ENCODE measurements at places on chromosomes 6 and 20.

DNA sequence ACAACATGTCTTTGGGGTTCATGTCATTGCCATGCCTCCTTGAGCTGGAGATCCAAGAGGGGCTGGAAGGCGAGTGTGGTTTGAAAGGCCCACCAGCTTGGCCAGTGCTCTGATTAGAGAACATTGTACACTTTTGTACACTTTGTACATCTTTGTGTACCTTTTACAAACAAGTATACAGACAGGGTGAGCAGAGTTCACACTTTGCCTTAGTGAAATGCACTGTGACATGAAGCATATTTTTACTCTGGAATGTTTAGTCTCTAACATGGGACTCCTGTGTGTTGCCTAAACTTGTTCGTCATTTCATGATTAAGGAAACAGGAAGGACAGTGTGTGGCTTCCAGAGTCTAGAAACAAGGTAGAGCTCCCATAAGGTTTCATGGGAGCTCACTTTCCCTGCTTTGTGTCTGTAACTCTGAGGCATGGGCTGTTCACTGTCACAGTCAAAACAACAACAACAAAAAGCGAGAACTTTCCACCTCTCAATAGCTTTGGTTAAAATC lies 225.8 kb upstream of the SOX4 start:
- no peaks in the 10 kb centered on the region for H3K36me3 ChIP-seq
- no peak for DNase-seq
- no peaks in the 10 kb centered on the region for H3K4me1 ChIP-seq
- H3K4me3 ChIP-seq = no peak overlapping the region
- H3K27ac ChIP-seq = no peak overlapping the region

GRCh38 chr6:159062564-159062945 lies 17.8 kb upstream of the TAGAP start:
- DNase-seq = no peak
- peak overlapping the region; percentile 57 for H3K4me3 ChIP-seq
- H3K27ac ChIP-seq = peak overlapping the region; percentile 96

- no peaks in the 10 kb centered on the region for H3K27me3 ChIP-seq
- H3K4me3 ChIP-seq = no peak overlapping the region
- H3K27ac ChIP-seq = no peak overlapping the region
- no peak for DNase-seq
These were observed 28.7 kb downstream of the RNF144B start for GRCh38 chr6:18415671-18416340.

GRCh38 chr6:92762443-92763273 lies 656.7 kb downstream of the EPHA7 start:
- H3K27ac ChIP-seq = no peak overlapping the region
- DNase-seq = no peak
- no peaks in the 10 kb centered on the region for H3K27me3 ChIP-seq
- no peaks in the 10 kb centered on the region for H3K36me3 ChIP-seq
- no peak overlapping the region for H3K4me3 ChIP-seq

DNA sequence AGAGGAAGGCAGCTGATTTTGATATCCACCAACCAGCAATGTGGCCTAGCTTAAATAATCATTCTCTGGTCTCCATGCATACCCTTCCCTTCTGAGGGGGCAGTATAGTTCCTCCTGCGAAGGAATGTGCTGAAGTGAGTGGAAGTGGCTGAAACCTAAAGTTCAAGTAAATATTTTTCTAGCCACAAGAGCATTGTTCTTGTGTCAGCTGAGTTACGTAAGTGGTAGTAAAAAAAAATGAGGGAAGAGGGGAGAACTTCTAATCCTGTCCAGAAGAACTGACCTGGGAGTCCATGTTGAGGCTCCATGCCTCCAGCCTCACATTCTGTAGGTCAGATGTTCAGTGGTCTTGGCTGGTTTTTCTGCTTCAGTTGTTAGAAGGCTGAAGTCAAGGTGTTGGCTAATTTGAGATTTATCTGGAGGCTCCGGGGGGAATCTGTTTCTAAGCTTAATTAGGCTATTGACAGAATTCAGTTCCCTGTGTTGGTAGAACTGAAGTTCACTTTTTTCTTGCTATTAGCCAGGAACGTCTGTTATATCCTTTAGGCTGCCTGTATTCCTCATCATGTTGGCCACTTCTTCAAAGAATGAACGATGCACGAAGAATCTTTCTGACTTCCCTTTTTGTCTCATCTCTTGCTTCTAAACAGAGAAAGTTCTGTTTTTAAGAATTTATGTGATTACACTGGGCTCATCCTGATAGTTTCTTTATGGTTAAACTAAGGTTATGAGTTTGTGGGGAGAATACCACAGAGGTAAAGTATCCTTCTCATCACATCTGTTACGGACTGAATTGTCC lies 207.1 kb upstream of the PRSS16 start:
- H3K4me3 ChIP-seq = no peak overlapping the region
- H3K36me3 ChIP-seq = no peaks in the 10 kb centered on the region
- no peak overlapping the region for H3K27ac ChIP-seq
- no peak for DNase-seq
- H3K4me1 ChIP-seq = peaks cover 2% of the 10 kb centered on the region
- peaks cover 64% of the 10 kb centered on the region for H3K27me3 ChIP-seq

DNA sequence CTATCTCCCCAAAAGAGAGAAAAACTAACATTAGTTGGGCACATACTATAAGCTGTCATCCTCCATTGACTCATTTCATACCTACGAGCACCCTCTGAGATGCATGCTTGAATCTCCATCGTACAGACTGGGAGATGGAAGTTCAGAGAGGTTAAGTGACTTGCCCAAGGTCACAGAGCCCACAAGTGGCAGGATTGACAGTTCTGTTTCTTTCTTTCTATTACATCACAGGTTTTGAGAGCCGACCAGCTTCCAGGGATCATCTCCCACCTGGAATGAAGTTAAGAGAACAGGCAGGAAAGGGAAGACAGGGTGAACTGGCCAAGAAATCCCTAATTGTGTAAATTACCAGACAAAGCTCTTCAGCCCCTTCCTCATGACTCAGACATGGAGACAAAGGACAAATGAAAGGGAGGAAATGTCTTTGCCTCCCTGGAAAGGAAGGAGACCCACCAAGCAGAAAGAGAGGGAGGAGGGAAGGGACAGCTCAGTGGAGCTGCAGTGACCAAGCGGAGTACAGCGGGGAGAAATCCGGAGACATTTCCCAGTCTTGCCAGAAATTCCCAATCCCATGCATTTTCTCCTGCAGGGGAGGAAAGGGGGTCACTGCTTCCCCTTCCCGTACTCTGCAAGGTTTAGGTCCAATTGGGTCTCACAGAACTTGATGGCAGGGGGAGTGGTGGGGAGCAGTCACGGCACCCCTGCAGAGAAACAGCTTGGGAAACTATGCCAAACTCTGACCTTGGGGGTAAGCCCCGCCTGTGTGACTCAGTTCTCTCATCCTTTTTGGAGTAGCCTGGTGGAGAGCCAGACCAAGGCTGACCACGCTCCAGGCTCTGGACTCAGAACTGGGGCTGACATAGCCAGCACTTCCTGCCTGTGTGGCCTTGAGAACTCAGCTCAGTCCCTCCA lies 154.3 kb downstream of the ANKRD60 start:
- H3K4me3 ChIP-seq = no peak overlapping the region
- H3K27me3 ChIP-seq = peaks cover 33% of the 10 kb centered on the region
- no peaks in the 10 kb centered on the region for H3K36me3 ChIP-seq
- peaks cover 3% of the 10 kb centered on the region for H3K4me1 ChIP-seq
- H3K27ac ChIP-seq = no peak overlapping the region

DNA sequence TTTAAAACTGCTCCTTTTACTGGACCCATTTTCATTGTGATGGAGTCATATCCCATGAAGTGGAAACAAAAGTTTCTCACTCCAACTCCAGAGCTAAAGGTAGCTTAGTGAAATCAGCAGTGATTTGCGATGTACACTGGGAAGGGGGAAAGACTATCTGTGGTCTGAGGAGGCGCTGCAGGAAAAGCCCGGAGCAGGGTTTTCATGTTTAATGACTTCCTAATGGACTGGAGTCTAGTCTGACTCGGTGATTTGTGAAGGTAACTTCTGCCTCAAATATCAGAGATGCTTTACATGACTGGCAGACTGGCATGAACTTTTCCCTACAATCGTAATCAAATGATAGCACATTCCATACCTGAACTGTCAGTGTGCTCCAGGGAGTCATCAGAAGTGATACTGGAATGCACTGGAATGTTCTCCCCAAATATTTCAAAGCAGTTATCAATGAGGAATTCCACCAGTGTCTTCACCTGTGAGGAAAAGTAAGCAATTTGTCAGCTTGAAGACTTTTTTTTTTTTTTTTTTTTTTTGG lies 7.0 kb downstream of the TAGAP start:
- H3K27ac ChIP-seq = peak overlapping the region; percentile 83
- peak overlapping the region; percentile 50 for H3K4me3 ChIP-seq
- H3K36me3 ChIP-seq = peaks cover 86% of the 10 kb centered on the region
- DNase-seq = no peak
- no peaks in the 10 kb centered on the region for H3K27me3 ChIP-seq
- peaks cover 82% of the 10 kb centered on the region for H3K4me1 ChIP-seq

- no peak for DNase-seq
- H3K27me3 ChIP-seq = no peaks in the 10 kb centered on the region
- no peaks in the 10 kb centered on the region for H3K36me3 ChIP-seq
- H3K27ac ChIP-seq = no peak overlapping the region
- no peak overlapping the region for H3K4me3 ChIP-seq
These were observed 373.9 kb upstream of the ID4 start for GRCh38 chr6:19463250-19463649.

- peaks cover 69% of the 10 kb centered on the region for H3K27me3 ChIP-seq
- H3K36me3 ChIP-seq = no peaks in the 10 kb centered on the region
- H3K4me3 ChIP-seq = no peak overlapping the region
These were observed 356 bp downstream of the TBXT start for GRCh38 chr6:166167258-166167731.

- no peaks in the 10 kb centered on the region for H3K27me3 ChIP-seq
- no peak for DNase-seq
- H3K27ac ChIP-seq = peak overlapping the region; percentile 18
These were observed 15.2 kb downstream of the FAM210B start for GRCh38 chr20:56373942-56374341.

- H3K27me3 ChIP-seq = no peaks in the 10 kb centered on the region
- no peak overlapping the region for H3K4me3 ChIP-seq
- no peak for DNase-seq
- peak overlapping the region; percentile 53 for H3K27ac ChIP-seq
- H3K4me1 ChIP-seq = peaks cover 70% of the 10 kb centered on the region
These were observed 94.5 kb downstream of the PREX1 start for GRCh38 chr20:48733296-48733790.

- H3K36me3 ChIP-seq = peaks cover 7% of the 10 kb centered on the region
- peaks cover 13% of the 10 kb centered on the region for H3K4me1 ChIP-seq
- H3K4me3 ChIP-seq = no peak overlapping the region
- DNase-seq = no peak
- peaks cover 7% of the 10 kb centered on the region for H3K27me3 ChIP-seq
- H3K27ac ChIP-seq = no peak overlapping the region
These were observed 13.5 kb upstream of the SERPINB6 start for GRCh38 chr6:2984738-2985406.

- H3K27me3 ChIP-seq = no peaks in the 10 kb centered on the region
- DNase-seq = no peak
- H3K4me3 ChIP-seq = no peak overlapping the region
- no peaks in the 10 kb centered on the region for H3K4me1 ChIP-seq
- H3K27ac ChIP-seq = no peak overlapping the region
- H3K36me3 ChIP-seq = peaks cover 33% of the 10 kb centered on the region
These were observed 114.4 kb downstream of the FOXC1 start for GRCh38 chr6:1724124-1724523.

- peaks cover 5% of the 10 kb centered on the region for H3K4me1 ChIP-seq
- DNase-seq = peak; percentile 70
- peaks cover 69% of the 10 kb centered on the region for H3K27me3 ChIP-seq
- H3K36me3 ChIP-seq = no peaks in the 10 kb centered on the region
- no peak within 1 kb of the TSS for H3K4me3 ChIP-seq
These were observed at the start of gene HRH3 for GRCh38 chr20:62219992-62220665. Gene HRH3 (minus strand): TSS chr20:62220278. CDS start chr20:62219970, 308 bp downstream.

- no peak for DNase-seq
- H3K27ac ChIP-seq = no peak overlapping the region
- no peaks in the 10 kb centered on the region for H3K27me3 ChIP-seq
- H3K4me1 ChIP-seq = peaks cover 12% of the 10 kb centered on the region
- no peak overlapping the region for H3K4me3 ChIP-seq
These were observed 37.5 kb upstream of the TMEM170B start for GRCh38 chr6:11500008-11500407.

DNA sequence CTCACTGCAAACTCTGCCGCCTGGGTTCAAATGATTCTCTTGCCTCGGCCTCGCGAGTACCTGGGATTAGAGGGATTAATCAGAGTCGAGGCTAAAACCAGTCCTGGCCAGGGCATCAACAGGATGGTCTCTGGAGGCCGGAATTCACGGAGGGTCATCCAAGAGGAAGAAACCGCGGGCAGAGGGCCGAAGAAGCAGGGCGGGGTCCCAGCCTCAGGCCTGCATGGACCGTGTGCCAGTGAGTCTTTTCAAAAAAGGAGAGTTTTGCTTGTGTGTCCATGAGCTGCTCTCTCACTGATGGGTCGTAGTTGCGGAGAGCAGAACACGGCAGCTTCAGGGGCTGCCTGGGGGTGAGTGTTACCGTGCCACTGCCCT lies 295.1 kb upstream of the ZNF337 start:
- no peak overlapping the region for H3K4me3 ChIP-seq
- peaks cover 8% of the 10 kb centered on the region for H3K4me1 ChIP-seq
- no peak overlapping the region for H3K27ac ChIP-seq
- no peak for DNase-seq
- H3K27me3 ChIP-seq = peaks cover 10% of the 10 kb centered on the region
- H3K36me3 ChIP-seq = no peaks in the 10 kb centered on the region

DNA sequence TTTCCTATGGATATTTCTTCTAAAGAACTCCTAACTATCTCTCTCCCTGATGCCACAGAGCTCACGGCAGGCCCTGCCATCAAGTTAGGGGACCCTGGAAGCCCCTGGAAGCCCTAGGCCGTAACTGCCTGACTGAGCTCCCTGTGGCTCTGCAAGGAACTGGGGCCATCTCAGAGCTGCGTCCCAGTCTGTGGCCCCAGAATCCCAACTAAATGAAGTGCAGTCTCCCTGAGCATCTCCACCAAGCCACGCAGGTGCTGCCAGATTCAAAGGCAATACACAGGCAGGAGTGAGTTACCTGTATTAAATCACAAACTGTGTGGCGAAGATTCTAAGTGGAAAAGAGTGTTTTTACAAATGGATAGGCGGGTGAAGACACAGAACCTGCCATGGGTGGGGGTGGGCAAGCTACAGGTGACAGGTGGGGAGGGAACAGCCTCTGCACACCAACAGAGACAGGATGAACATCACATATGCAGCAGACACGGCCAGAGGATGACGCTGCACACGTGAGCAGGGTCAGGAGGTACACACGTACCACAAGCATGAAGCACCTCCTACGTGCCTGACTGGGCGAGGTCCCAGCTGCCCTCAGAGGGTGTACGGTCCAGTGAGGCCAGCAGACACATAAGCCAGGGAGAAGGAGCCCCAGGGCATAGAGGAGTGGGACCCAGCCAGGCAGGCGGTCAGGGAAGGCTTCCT lies 358.5 kb downstream of the ZFAND3 start:
- peaks cover 24% of the 10 kb centered on the region for H3K36me3 ChIP-seq
- no peak for DNase-seq
- H3K4me1 ChIP-seq = peaks cover 6% of the 10 kb centered on the region

All from activated T-cell treated with anti-CD3 and anti-CD28 coated beads, Interleukin-2, amount 50 U/mL, for 24 hours (primary cell).